Stimulated activated naive B cell treated with anti-CD40 and anti-IgM and Interleukin-4, amounts not matched to agents 10 μg/mL and 1 μg/mL and 100 μg/mL, for 72 hours (primary cell): ENCODE measurements at places on chromosomes 16 and 17.

GRCh38 chr16:85335584-85336491 is 223.6 kb upstream of the CIBAR2 start:
- DNase-seq, result no peak

GRCh38 chr17:57051886-57052361 is 33.1 kb upstream of the AKAP1 start:
- DNase-seq, result no peak

- no peak for DNase-seq
These were observed 22.7 kb downstream of the UNC13D start for GRCh38 chr17:75821552-75821951.

DNA sequence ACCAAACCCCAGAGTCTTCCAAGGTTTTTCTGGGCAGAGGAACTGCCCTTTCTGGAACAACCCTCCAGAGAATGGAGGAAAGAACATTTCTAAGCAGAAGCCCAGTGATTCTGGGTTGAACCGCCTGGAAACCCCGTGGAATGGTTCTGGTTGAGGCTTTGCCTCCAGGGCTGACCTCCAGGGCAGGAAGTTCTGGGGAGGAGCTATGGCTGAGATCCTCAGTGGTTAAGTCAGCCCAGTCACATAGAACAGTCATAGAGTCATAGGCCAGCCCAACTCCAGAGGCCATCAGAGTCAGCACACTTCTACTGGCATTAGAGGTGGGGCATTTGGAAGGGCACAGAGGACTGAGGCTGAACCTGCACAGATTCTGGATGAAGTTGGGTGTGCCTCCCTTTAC is 65.9 kb downstream of the SPACA3 start:
- DNase-seq, result no peak

DNA sequence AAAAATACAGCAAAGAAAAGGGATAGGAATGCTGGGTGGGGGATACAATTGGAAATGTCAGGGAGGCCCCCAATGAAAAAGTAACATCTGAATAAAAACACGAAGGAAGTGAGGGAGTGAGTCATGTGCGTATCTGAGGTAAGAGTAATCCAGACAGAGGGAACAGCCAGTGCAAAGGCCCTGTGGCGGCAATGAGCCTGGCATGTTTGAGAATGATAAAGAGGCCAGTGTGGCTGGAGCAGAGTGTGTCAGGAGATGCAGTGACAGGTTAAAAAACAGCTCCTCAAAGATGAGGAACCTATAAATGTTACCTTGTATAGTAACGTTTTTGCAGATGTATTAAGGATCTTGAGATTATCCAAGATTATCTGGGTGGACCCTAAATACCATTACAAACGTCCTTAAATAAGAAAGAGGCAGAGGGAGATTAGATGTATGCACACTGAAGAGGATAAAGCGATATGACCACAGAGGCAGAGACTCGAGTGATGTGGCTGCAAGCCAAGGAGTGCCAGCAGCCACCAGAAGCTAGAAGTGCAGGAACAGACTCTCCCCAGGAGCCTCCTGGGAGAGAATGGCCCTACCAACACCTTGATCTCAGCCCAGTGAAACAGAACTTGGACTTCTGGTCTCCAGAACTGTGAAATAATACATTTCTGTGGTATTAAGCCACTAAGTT is 17.8 kb upstream of the SLC35B1 start:
- no peak for DNase-seq

GRCh38 chr17:39014044-39014794 is 47.0 kb upstream of the FBXO47 start:
- DNase-seq, result no peak

DNA sequence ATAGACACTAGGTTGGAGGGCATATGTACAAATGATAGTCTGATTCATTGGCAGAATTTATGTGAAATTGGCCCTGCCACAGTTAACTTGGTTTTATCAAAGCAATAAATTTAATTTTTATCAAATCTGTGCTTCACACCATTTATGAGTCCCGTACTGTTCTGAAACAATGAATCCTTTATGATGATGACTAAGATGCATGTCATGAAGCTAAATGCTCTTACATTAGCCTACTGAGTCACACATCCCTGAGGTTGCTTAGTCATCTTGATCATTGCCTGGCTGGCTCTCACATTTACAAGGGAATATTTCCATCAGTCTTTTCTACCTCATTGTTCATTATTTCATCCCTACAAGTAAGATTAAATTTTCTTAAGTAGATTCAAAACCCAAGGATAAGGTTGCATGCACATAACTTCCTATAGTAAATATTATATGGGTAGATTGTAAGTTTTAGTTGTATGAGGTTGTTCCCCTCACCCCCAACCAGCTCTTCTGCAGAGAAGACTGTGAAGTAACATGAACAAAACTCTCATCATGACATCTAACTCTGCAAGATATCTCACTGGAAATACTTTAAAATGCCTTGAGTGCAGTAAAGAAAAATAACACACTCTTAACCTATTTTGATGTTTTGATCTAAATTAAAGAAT is 170.7 kb downstream of the CYB561 start:
- DNase-seq, result no peak

DNA sequence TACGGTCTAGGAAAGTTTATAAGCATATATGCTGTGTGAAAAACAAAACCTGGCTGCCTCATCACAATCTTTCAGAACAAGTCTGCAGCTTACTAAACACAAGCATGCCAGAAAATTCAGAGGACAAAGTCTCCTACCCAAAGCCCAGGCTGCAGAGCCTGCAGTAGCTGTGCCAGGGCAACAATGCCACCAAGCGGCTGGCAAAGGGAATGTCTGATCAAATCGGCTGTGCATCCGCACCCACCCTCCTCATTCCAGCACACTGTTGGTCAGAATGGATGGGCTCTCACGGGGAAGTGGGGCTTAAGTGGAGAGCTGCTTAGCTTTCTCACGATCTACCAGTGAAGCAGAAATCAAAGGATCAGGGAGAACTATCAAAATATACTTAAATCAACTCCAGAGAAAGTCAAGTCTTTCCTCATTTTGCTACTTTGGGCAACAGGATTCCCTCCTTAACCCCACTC is 73.5 kb downstream of the CYTH1 start:
- DNase-seq, result no peak

DNA sequence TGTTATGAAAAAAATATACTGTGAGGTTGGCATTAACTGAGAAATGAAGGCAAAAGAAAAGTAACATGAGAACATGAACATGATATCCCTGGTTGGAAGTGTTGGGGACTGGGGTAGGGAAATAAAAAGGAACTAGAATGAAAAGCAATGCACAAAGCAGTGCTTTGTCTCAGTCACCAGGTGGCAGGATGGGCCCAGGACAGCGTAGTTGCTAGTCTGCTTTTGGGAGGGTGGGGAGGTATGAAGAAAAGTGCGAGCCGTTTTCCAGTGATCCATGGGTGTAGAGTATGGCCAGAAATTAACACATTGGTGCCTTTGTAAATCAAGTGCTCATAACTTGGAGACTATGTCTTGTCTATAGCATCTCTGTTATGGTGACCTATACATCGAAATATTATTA is 662.5 kb upstream of the SALL1 start:
- DNase-seq, result no peak

DNA sequence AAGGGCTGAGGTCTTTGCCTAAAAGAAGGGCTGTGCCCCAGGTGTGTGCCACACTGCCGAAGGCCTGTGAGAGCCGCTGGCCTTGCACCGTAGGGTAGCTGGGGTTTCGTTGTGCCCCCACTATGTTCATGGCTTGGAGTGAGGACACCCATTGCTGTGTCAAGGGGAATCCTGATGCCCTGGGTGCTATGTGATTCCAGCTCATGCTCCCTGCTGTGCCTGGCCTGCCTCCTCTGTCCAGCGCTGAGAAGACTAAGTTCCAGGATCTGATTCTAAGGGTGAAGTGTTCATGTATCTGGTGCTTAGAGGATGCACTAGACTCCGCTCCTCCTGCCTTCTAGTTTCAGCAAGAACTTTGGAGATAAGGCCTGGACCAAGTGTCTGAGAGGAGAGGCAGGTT is 47.4 kb downstream of the SREBF1 start:
- DNase-seq, result no peak

DNA sequence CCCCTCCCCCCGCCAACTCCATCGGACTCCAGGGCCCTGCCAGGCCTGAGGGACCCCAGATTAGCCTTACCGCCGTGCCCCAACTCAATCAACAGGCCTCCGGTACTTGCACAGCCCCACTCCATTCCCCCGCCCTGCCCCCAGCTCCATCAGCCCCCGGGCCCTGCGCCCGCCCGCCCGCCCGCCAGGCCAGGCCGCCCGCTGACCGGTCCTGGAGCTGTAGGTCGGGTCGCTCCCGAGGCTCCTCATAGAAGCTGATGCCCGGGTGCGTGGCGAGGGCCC is 308 bp downstream of the GTF3C1 start:
- DNase-seq, result no peak

- no peak for DNase-seq
These were observed 5.7 kb downstream of the SLC22A31 start for GRCh38 chr16:89194340-89195311.

DNA sequence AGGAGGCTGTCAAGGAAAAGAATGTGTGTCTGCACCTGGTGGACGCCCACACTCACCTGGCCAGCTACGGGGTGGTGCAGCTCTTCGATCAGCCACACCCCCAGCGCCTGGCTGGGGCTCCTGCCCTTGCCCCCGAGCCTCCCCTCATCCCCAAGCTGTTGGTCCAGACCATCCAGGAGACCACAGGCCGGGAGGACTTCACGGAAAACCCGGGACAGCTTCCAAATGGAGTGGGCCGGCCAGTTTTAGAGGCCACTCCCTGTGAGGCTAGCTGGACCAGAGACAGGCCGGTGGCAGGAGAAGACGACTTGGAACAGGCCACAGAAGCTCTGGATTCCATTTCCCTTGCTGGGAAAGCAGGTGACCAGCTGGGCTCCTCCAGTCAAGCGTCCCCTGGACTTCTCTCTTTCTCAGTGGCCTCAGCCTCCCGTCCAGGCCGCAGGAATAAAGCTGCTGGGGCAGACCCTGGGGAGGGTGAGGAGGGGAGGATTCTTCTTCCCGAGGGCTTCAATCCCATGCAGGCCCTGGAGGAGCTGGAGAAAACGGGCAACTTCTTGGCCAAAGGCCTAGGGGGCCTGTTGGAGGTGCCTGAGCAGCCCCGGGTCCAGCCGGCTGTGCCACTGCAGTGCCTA is 2.2 kb downstream of the WDR81 start:
- no peak for DNase-seq

GRCh38 chr17:55778389-55779118 is 27.7 kb downstream of the PCTP start:
- DNase-seq, result no peak

GRCh38 chr16:10741844-10742243 is 1.8 kb upstream of the NUBP1 start:
- DNase-seq, result no peak

DNA sequence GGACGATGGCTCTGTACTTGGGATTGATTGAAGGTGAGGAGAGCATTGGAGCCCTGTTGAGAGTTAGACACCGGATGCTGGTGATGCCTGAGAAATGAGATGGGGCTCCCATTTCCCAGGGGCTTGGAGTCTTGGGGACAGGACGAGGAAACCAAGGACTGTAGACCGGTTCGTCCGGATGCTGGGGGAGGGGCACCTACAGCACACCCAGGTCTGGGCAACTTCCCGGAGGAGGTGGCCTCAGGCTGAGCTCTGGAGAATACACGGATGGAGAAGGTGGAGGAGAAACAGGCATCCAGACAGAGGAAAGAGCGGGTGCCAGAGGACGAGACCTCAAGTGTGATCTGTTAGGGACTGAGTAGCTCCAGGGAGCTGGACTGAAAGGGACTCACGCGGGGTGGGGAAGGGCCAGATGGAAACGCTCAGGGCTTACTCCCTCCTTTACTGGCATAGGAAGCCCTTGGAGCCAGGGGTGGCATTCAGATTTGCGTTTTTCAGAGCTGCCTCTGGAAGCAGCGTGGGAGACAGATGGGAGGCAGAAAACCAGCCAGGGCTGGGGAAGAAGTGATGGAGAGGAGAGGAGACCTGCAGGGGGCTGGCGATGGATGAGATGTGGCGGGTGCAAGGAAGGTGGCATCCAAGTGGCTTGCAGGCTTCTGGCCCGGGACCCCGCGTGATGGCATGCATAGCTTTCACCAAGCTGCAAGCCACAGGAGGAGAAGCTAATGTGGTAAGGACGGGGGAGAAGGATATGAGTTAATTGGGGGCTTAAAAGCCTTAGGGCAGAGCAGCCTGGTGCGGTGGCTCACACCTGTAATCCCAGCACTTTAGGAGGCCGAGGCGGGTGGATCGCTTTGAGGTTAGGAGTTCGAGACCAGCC is 8.3 kb downstream of the C1QTNF1 start:
- DNase-seq, result no peak

- DNase-seq, result no peak
These were observed 31.2 kb downstream of the RNF213 start for GRCh38 chr17:80291691-80292487.

DNA sequence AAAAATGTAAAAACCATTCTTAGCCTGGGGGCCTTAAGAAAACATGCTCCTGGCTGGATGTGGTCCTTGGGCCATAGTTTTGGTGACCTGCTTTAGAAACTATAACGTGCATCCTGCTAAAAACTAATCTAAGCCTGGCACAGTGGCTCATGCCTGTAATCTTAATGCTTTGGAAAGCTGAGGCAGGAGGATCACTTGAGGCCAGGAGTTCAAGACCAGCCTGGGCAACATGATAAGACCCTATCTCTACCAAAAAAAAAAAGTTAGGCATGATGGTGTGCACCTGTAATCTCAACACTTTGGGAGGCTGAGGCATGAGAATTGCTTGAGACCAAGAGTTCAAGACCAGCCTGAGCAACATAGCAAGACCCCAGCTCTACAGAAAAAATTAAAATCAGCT is 183.8 kb upstream of the CHMP6 start:
- DNase-seq, result no peak

DNA sequence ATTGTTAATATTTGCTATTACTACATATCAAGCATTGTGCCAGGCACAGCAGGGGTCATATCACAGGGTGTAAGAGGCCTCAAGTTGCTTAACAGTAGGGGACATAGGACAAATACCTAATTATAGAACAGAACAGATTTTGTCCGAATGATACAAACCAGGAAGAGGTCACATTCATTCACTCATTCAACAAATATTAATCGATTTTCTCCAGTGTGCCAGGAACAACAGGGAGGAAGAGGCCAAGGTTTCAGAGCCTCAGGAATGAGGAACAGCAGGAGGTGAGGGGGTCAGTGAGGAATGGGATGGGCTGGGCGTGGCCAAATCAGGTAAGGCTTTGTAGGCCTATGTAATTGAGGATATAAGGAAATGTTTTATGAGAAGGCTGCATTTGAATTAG is 11.2 kb upstream of the CHST4 start:
- no peak for DNase-seq

- DNase-seq, result no peak
These were observed 32.5 kb upstream of the CCR7 start for GRCh38 chr17:40597556-40598300.

- no peak for DNase-seq
These were observed 26.6 kb downstream of the AIPL1 start for GRCh38 chr17:6408276-6408675.
